ENCODE measurements at places on chromosomes 12 and 14.
A peak's percentile ranks its signal among the peaks of the same experiment; 100 is the strongest.

DNA sequence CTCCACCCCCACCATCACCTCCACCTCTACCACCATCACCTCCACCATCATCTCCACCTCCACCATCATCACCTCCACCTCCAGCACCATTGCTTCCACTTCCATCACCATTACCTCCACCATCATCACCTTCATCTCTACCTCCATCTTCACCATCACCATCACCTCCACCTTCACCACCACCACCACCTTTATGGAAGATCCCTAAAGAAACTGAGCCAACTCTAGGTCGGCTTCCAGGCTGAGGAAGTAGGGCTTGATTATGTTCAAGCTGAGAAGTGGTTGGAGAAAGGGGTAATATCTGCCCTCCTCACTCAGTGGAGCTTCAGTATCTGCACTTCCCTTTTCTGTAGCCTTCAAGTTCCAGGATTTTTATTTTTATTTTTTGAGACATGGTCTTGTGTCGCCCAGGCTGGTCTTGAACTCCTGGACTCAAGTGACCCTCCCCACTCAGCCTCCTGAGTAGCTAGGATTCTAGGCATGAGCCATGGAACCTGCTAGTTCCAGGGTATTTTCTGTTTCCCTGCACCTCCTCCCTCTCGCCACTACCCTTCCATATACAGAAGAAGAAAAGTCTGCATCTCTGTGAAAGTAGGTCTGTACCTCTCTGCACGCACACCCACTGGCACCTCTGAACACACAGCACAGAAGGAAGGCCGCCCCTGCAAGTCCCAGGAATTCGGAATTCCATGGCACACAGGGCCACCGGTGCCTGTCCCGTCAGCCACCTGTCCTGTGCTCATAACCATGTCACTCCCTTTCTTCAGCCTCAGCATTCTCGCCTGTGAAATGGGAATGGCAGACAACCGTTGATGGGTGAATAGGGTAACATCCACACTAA lies 5.9 kb downstream of the ZBTB42 start:
- DNase-seq = no peak

GRCh38 chr12:55997535-55997859 lies 421 bp downstream of the SUOX start:
- no peak for DNase-seq

DNA sequence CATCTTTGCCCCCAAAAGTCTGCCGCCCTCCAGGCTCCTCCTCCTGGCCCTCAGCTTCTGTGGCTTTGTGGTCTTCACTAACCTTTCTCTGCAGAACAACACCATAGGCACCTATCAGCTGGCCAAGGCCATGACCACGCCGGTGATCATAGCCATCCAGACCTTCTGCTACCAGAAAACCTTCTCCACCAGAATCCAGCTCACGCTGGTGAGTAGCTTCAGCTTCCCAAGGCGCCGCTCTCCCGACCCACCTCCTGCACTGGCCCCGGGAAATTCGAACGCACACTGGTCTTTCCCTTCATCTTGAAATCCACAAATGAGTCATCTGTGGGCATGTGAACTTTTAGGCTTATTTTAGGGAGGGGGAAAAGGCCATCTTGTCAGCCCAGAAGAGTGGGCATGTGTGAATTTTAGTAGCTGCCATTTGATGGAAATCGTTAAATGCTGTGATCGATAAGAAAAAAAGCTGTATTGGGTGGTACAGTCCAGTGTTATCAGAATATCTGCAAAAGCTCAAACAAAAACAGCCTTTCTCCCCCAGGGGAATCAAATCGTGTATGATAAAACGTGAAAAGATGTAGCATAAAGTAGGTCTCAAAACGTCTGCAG lies 700 bp downstream of the SLC35E3 start:
- DNase-seq = peak; percentile 24

- DNase-seq = no peak
Measured at GRCh38 chr12:132324841-132325732, 4.3 kb downstream of the GALNT9 start.
